ENCODE measurements at places on chromosomes 1 and 21.

DNA sequence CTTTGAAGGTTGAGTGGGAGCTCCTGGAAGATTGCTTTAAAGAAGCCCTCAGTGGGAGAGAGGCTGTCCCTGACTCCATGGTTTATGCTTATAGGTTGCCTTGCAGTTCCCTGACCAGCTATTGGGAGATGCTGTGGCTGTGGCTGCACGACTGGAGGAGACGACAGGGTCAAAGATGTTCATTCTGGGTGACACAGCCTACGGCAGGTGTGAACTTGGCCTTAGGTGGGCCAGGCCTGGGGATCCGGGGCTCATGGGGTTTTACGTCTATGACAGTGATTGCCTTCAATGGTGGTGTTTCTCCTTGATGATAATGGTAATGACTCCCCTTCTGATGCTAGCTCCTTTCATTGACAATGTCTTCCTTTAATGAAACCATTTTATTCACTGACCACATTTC, 692 bp downstream of the DPH2 start:
- no peak for DNase-seq

- no peak for DNase-seq
Measured at GRCh38 chr1:182173808-182174512, 112.4 kb upstream of the ZNF648 start.

DNA sequence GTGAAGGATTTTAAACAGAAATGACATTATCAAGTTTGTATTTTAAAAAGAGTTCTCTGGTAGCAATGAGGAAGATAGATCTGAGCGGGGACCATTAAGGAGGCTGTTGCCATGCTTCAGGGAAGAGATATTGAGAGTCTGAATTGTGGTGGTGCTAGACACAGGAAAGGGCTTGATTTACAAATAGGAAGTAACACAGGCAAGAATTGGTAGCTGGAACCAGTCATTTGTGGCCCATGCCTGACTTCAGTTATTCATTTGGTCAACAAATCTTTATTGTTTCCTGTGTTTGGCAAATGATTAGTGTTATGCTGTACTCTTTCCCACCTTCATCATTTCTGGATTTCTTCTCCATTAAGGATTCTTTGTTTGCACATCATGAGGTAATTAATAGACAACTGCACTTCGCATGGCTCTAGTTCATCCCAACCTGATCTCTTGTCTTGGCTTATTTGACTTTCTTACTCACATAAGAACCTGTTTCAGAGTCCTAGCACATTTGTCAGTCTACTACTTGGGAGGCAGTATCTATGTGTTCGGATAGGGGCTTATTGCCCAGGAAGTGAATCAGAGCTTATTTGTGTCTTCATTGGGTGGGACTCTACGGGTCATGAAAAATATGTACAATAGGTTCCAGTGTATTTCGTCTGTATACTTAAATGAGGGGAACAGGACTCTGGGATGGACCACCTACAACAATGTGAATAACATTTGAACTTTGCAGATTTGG, 32.3 kb downstream of the EEIG2 start:
- no peak for DNase-seq

DNA sequence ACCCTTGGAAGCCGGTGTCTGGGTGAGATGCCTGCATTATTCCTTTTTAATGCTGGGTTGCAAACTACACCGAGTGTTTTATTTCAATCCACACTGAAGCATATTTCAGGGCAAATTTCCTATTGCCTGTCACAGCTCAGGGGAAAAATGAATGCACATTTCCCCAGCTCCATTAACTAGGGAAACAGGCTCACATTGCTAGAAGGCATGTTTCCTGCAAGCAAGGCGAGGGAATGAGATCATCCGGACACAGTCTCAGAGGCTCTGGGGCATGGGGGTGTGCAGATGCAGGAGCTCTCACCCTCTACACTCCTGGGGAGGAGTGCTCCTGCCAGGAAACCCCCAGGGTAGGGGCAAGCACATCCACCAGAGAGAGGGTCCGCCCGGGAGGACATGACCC, 24.6 kb downstream of the SYT2 start:
- no peak for DNase-seq

Measured in renal cortex interstitium (tissue), 15 donors.